ENCODE measurements at places on chromosomes 2 and 18.

GRCh38 chr2:162573288-162573687 is 229.4 kb downstream of the GCA start:
- DNase-seq = no peak

DNA sequence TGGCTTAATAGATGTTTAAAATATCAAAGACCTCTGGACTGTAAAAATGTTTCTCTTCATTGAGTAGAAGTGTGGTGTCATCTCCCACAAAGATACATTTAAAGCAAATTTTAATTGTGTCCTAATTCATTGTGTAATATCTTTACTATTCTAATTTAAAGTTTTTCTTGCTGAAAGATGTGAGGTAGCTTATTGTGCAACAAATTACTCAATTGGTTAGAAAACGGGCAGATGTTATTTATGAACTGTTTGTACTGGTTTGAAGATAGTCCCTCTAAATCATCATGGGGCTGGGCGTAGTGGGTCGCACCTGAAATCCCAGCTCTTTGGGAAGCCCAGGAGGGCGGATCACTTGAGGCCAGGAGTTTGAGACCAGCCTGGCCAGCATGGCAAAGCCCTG is 65.3 kb downstream of the CYBRD1 start:
- no peak for DNase-seq

DNA sequence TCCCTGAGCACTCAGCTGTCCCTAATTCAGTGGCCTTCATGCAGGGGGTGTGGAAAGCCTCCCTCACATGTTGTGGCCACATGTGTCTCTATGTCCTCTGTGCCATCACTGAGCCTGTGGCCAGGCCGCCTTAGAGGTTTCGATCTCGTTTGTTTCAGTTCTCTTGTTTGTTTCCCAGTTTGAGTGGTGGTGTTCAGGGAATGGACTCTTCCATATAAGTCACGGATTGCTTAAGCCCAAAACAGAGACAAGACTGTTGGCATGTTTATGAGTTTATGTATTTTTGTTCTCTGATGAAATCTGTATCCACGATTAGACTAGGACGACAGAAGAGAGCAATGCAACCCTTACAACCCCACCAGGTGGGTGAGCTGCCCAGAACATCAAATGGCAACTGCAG is 134.5 kb downstream of the CCBE1 start:
- DNase-seq = no peak

- no peak for DNase-seq
Observed at GRCh38 chr2:38930600-38930999, 40.9 kb downstream of the ARHGEF33 start.

GRCh38 chr2:46066116-46066515 is 231.1 kb upstream of the EPAS1 start:
- DNase-seq = no peak

DNA sequence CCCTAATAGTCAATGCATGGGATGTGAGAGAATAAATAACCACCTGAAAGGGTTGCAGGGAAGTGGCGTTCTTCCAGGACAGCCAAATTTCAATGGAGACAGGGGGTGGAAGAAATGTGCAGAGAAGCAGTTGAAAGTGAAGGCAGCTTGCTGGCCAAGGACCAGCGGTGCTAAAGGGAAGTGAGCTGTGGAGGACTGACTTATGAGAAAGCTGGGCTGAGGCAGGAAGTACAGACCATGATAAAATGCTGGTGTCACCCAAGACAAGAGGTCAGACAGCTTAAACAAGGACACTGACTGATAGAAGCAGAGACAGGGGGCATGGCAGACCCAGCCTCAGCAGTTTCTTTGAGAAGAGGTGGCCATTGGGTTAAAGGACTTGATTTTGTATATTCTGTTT is 106.7 kb downstream of the DTNB start:
- no peak for DNase-seq

DNA sequence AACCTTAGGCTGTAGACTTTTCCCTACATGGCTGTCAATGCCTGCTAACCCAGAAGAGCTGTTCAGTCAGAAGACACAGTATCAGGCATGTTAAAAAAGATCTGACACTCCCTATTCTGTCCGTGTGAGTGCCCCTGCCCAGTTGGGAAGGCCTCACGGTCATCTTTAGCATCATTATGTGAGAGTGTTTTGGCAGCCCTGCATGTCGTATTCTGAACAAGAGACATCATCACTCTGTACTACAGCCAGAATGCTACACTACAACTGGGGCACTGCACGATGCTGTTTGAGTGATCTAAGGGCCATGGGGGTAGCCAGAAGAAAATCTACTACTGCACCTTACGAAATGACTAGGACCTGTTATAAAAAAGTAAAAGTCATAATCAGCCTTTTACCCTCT is 67.2 kb downstream of the GREB1L start:
- DNase-seq = no peak

DNA sequence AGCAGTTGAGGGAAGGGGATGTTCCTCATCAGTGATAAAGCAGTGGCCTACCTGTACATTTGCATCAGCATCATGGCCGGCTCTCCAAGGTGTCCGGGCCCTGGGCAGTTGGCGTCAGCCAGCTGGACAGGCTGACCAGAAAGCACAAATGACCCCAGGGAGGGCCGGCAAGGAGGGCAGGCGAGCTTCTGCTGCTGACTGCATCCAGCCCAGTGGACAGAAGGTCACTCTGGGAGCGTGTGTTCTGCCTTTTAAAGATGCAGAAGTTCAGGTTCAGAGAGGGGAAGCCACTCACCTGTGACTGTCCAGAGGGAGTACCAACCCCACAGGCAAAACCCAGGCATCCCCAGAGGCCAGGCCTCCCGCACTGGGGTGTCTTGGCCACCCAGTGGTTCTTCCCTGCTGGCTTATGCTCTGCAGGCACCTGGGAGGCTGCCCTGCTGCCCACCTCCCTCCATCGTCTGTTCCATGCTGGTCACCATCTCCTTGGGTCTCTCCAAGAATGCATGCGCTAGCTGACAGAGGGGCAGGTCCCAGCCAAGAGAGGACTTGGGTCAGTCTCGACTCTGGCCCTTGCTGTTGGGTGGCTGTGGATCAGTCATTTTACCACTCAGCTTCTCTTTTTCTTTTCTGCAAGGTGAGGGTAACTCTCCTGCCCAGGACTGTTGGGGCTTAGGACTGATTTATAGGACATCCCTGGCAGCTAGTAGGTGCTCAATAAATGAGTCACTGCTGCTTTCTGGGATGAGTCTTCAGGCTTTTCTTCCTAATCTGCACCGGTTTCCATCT is 89.9 kb downstream of the INHBB start:
- no peak for DNase-seq

DNA sequence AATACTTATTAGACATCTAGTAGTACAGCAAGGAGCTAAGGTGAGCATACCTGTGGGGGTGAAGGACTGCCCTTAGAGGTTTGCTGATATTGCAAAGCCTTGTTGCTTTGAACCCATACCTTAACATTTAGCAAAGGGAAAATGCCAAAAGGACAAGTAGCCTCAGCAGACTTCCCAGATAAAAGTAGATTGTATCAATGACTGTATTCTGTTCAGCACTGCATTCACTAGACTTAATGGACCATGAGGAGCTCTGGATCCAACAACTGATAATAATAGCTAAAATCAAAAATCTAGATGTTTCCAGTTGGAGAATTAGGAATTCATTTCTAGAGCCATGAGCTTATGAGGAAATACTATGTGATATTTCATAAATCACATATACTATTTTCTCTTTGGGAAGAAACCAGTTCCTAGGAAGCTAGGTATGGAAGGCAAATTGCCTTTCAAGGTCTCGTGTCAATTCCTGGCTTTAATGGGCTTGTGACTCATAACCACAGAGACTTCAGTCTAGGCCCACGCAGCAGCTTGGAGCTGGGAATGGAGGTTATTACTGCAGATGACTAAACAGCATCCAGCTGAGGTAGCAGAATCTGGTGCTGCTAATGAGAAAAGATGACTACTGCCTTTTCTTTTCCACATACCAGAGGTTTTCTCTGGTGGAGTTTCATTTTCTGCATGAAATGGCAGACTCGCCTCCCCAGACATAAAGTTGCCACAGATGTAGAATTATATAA is 191.2 kb upstream of the NABP1 start:
- DNase-seq = peak; percentile 60

- DNase-seq = no peak
Observed at GRCh38 chr18:60549338-60549960, 176.9 kb upstream of the MC4R start.

DNA sequence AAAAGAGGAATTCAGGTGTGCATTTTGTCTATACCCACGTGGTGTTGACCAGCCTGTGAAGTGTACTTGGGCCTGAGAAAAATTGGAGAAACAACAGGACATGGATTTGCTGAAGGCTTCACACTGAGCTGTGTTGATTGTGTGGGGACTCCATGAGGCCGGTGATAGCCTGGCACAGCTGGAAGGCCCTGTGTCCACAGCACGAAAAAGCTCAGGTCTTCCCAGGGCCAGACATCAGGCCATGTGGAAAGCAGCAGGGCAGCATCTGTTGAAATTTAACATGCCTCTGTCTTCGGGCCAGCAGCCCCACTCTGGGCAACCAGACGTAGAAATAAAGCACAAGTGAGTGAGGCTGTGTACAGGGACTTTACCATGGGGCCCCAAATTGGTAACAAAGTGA is 84.1 kb downstream of the HS6ST1 start:
- no peak for DNase-seq

DNA sequence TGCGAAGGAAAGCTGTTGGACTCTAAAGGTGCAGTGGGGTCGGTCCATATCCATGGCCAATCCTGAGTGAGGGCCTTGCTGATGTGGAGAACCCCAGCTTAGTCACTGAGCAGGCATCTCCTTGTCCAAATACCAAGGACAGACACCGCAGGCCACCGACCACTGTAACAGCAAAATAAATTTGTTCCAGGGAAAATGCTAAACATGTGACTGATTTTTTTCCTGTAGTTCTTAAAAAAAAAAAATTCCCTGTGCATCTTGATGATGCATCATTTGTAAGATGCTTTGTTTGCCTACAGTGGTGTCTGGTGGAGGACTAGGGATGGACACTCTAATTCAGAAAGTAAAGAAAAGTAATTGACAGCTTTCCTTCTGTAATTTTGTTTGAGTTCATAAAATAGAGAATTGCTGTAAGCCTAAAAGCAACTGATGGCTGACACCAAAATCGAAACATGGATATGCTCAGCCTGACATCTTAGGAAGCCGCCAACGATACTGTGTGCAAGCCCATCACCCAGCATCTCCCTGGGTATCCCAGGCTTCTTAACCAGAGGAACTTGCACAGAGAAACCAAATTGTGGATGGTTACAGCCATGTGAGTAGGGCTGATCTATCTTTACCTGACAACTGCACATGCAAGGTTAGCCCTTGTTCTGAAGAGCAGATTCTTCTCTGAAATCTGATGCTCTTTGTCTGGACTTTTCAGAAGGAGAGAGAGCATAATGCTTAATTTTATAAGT is 188.6 kb downstream of the ARL4C start:
- no peak for DNase-seq

GRCh38 chr2:82525744-82526143 is 1933.3 kb downstream of the SUCLG1 start:
- no peak for DNase-seq

DNA sequence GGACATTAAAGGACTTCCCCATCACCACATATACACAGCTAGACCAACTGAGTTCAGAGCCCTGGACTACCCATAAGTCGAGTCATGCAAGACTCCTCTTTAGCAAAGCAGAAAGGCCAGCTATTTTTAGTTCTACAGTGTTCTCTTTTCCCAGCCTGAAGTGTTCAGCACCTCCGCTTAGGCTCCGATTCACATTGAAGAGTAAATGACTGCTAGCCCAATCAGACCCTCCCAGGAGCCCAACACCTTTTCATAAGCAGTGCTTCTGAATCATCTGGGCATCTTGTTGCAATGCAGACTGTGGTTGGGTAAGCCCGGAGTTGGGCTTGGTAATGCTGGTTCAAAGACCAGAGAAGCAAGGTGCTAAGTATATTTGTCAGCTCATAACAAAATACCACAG is 138.6 kb upstream of the MSH6 start:
- no peak for DNase-seq

GRCh38 chr18:37527395-37527794 is 38.2 kb downstream of the CELF4 start:
- no peak for DNase-seq

GRCh38 chr2:240326246-240326645 is 109.2 kb upstream of the GPC1 start:
- no peak for DNase-seq

- DNase-seq = no peak
Observed at GRCh38 chr2:189267491-189267890, 87.9 kb upstream of the COL5A2 start.
